HL-60 (cell line): ENCODE measurements at places on chromosomes 1 and 21.
A peak's percentile ranks its signal among the peaks of the same experiment; 100 is the strongest.

DNA sequence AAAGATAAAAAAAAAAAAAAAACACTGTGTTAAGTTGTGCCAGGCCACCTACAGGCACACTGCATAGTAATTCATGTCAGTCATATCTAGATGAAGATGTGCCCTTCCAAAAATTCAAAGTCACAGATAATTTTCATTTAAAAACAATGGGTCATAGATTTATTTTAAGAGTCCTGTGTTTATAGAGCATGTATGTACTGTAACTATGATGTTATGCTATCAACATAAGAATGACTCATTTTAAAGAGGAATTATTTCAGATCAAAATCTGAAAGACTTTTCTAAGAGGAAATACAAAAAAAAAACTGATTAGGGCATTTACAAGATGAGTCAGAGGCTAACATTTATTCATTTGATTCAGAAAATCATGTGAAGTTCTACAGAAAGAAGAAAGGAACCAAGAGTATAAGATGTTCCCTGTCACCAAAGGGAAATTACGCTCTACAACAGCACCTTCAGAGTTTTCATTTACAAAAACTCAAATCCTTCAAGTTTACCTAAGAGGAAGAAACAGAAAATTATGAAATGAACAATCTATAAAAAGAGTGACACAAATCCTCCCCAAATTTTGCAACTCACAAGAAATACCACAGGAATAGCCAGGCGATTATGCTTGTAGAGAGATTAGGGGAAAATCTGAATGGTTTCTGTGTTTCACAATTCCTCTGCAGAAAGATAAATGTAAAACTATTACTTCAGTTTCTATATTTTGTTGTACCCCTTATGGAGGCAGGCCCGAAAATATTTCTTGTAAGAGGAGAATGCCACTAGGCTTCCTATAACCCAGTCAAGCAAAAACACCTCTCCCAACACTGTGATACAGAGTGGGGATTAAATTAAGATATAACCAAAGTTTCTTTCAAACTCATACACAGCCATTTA lies 13.8 kb downstream of the TP53BP2 start:
- DNase-seq = peak; percentile 70

DNA sequence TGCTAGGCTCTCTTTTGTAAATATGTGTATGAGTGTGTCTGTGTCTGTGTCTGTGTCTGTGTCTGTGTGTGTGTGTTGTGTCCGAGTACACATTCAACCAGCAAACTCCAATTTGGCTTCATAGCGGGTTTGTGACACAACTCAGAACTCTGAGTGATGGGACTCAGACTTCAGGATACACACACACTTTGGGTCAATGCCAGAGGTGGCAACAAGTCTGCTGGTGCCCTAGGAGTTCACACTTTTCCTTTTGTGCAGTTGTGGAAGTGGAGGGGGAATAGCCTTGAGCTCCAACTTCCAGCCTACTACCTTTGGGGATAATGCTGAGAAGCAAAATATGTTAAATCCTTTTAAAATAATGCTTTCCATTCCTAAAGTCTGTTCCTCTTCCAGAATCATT lies 16.6 kb upstream of the TBX15 start:
- DNase-seq = no peak

DNA sequence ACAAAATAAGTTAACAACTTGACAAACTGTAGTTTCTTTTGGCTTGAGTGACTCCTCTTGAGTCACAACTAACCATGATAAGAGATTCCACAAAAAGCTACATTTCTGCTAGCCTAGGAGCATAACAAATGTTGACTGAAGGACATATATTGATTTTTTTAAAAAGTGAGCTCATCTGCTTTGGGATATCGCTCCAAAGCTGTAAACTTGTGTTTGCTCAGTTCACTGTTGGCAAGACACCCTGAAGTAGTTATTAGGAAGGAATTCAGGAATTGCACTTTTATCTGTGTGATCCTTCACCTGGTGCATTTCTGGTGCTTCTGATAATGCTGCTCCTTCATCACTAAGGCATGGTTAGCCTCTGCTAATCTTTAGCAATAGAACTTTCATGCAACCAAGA lies 23.7 kb downstream of the RWDD3 start:
- DNase-seq = no peak

DNA sequence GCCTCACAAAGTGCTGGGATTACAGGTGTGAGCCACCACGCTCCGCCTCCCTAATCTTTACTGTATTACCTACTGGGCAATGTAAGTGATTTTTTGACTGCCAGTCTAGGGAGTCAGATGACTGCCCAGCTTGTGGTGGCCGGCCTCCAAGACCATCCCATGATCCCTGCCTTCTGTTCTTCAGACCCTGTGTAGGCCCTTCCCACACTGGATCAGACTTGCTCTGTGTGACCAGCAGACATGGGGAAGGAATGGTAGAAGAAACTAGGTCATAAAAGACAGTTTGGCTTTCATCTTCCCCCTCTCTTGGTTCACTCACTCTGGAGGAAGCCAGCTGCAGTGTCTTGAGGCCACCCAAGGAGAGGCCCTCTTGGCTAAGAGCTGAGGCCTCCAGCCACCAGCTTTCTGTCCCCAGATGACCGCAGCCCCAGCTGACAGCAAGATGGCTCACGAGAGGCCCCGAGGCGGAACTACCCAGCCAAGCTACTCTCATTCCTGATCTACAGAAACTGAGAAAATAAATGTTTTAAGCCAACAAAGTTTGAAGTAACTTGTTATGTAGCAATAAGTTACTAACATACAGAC lies 14.5 kb upstream of the CBR3 start:
- DNase-seq = no peak

DNA sequence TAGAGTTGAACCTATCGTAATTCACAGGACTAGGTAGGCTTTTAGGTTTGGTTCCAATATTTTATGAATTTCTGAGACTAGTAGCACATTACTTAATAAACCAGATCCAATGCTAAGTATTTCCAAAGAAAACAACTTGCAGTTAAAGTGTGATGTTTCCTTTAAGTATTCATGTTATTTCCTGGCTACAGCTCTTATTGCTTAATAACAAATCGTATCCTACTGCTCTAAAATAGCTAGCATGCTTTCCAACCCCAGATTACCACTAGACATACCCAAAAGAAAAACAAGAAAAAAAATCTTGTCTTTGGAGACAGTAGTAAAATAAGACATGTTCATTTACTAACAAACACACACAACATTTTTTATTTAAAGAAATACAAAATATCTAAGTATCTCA lies 898 bp downstream of the KRTAP27-1 start:
- no peak for DNase-seq

DNA sequence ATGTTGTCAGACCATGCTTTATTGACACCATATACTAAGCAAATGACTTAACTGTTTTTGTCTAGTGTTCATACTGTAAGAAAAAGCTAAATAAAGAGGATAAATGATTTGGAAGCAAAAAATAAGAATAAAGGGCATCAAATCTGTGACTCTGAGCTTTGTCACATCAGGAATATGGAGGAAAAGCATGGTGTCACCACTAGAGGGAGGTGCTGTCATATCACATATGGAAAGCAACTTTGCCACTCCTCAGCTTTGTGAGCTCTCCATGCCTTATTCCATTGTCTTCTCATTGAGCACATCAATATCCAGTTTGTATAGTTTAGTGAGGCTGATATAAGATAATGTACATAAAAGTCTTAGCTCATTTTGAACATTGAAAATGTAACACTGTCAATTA lies 20.8 kb upstream of the GBP1 start:
- no peak for DNase-seq

GRCh38 chr1:42165511-42166210 lies 1.1 kb upstream of the GUCA2A start:
- DNase-seq = no peak

DNA sequence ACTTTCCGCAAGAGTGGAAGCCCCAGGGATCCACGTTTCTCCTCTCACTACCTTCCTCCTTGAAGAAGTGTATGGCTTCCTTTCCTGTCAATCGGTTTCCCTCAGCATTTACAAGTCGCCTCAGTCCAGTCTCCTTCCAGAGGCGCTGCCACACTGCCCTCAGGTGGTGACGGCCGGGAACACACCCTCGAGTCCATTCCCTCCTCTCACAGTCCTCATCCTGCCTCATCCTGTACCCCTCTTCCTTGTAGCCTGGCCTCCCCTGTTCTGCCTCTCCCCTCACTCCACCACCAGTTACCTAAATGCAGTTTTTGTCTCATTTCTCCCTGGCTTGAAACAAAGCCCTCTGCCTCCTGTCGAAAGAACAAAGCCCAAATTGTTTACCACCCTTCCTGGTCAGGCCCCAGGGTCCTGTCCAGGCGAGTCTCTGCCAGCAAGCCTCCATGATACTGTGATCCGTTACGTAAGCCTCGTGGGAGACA lies 23.2 kb upstream of the LSM10 start:
- DNase-seq = peak; percentile 82

- no peak for DNase-seq
Observed at GRCh38 chr1:206653715-206654459, 18.6 kb downstream of the DYRK3 start.

DNA sequence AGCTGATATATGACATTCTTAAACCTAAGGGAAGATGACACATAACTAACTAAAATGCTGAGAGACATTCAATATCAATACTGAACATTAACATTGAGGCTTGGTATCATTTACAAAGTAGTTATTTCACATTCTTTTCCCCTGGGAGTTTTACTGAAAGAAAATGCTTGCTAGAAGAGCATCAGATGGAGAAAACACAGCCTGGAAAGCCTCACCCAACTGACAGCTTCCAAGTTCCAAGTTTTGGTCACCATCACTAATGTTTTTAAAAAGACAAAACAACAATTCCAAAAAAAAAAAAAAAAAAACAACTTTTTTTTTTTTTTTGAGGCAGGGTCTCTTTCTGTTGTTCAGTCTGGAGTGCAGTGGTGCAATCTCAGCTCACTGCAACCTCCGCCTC lies 80.6 kb downstream of the DSCAM start:
- DNase-seq = no peak

GRCh38 chr21:41564871-41565274 lies 56.9 kb upstream of the TMPRSS2 start:
- DNase-seq = no peak

DNA sequence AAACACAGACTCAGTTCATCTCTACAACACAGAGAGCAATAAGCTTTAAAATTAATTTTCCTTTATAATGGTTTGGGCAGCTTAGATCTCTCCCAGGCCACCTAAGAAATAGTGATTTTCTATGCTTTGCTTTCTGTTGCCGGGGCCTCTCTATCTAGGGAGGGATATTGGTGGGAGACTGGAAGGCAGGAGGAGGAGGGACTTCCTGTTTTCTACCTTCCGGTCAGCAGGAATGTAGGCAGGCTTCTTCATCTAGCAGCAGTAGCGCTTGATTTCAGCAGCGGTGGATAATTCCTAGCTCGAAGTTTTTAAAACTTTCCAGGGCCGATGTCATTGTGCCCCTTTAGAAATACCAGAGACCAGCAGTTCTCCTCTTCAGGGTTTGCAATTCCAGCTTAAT lies 5.1 kb upstream of the DESI2 start:
- DNase-seq = no peak

- no peak for DNase-seq
Observed at GRCh38 chr1:175731581-175731980, 11.8 kb downstream of the TNR start.

GRCh38 chr1:238985312-238985711 lies 401.1 kb upstream of the CHRM3 start:
- no peak for DNase-seq

- no peak for DNase-seq
Observed at GRCh38 chr1:192571668-192572067, 3.9 kb upstream of the RGS1 start.

GRCh38 chr1:10019561-10019960 lies 13.2 kb upstream of the UBE4B start:
- DNase-seq = no peak

DNA sequence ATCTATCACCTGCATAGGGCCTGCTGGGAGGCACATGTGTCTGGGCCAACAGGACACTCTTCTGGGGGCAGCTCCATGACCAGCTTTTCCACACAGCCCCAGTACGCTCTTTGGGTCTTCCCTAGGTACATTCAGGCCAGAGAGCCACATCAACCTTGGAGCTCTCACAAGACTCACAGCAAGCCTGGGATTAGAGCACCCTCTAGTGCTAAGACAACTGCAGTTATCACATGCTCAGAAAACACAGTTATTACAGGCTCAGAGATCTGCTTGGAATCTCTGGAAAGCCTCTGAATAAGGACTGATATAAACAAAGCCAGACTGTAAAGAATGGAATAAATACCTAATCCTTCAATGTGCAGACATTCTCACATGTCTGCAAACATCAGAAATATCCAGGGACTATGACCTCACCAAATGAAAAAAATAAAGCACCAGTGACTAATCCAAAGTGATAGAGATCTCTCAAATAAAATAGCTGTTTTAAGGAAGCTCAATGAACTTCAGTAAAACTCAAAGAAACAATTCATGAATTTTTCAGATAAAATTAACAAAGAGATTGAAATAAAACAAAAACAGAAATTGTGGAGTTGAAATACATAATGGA lies 563.9 kb upstream of the NR5A2 start:
- DNase-seq = no peak

DNA sequence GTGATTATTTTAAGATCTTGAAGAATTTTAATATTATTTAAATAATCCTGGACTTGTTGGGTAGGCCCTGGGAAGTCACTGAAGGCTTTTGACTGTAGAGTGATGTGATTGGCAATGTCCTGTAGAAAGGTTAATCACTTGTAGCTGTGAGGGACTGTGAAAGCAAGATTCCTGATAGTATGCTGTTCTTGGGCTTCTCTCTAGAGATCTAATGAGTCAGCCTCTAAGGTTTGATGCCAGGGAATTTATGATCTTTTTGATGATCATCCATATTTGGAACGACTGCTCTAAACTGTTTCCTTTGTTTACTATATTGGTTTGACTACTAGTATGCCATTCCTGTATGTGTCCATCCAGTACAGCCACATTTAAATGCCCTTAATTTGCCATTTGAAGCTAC lies 56.5 kb downstream of the CAMSAP2 start:
- DNase-seq = no peak

DNA sequence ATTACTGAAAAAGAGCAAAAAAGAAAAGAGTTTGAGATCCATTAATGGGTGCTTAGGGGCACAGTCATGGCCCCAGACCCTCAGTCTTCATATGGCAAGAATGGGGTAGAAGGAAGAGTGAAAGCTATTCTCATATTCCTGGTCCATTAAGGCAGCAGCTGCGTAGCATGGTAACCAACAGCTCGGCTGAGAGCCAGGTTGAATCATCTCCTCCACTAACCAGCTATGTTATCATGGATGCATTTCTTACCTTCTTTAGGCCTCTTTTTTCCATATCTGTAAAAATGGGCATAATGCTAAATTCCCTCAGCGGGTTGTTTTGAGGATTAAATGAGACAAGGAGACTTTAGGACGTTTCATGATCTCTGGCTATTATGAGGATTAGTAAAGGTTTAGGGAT lies 15.0 kb upstream of the SARS1 start:
- no peak for DNase-seq

- DNase-seq = no peak
Observed at GRCh38 chr1:12028248-12028647, 8.9 kb downstream of the MIIP start.
